Activated gamma-delta T cell treated with Interleukin-2 at 50 U/mL for 16 hours (primary cell): ENCODE measurements at places on chromosomes 16 and 17.

- no peak for DNase-seq
Measured at GRCh38 chr17:37662353-37662752, 19.1 kb upstream of the DDX52 start.

GRCh38 chr16:14423344-14423743 lies 206.7 kb downstream of the PARN start:
- DNase-seq = no peak

DNA sequence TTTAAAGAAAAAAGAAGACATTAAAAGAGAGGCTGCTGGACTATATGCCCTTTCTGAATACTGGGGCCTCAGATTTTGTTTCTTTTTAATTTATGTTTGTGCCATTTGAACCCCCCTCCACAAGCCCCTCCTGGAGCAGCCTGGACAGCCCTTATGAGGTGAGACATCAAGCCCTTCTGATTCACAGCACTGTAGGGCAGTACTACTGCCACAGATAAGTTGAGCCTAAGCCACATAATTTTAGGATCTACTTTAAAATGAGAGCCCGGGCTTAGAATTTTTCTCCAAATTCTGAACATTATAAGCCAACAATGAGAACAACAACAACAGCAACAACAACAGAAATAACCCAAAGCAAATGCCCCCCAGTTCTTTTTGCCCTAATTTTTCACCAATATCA lies 256.9 kb upstream of the SALL1 start:
- DNase-seq = no peak

GRCh38 chr17:82940226-82941020 lies 100.6 kb upstream of the ZNF750 start:
- no peak for DNase-seq

DNA sequence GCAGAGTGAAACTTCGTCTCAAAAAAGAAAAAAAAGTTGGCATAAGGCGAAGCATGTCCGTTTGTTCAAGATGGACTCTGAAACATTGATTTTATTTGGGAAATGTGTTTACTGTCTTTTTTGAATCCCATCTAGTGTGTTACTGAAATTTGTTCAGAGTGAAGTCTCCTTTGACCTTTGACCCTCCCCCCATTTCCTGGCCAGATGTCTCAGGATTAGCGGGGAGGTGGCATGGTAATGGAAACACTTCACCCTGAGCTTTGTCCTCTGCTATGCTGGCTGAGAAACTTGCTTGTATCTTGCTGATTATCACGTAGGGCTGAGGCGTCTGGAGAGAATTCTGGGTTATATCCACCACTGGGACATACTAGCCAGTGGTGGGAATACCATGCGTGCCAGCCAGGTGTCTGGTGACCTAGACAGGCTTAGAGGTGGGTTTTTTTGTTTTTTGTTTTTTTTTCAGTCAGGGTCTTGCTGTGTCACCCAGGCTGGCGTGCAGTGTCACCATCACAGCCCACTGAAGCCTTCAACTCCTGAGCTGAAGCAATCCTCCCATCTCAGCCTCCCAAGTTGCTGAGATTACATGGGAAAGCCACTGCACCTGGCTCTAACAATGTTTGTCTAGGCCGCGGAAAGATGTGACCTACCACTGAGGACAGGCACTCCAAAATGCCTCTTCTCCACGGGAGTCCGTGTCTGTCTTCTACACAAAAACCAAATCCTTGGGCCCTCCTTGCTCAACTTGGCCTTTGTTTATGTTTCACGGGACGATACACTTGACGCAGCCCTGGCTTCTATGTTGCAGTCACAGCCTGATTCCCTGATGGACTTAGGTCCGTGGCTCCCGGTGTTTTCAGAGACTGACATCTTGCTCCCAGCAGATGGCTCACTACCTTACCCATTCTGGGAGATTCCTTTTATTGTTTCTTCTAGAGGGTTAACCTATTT lies 6.6 kb upstream of the GALK1 start:
- DNase-seq = no peak

- no peak for DNase-seq
Measured at GRCh38 chr16:60816461-60816860, 1219.8 kb downstream of the CDH8 start.
